Chondrocyte (in vitro differentiated cells): ENCODE measurements at places on chromosomes 6 and 20. TPM values are rescaled to one million over a fixed set of nuclear protein-coding genes. Genes with fewer than 3 reads are reported as not detected.

The EPPIN gene
- not detected in 3 replicates for total RNA-seq

GRCh38 chr6:109503327-109504224 lies 20.6 kb upstream of the ZBTB24 start:
- H3K27me3 ChIP-seq, result peaks cover 13% of the 10 kb centered on the region
- peaks cover 4% of the 10 kb centered on the region for H3K4me1 ChIP-seq
- H3K4me3 ChIP-seq, result no peak overlapping the region
- H3K36me3 ChIP-seq, result no peaks in the 10 kb centered on the region
- DNase-seq, result no peak

- H3K36me3 ChIP-seq, result no peaks in the 10 kb centered on the region
- H3K4me3 ChIP-seq, result no peak overlapping the region
- no peaks in the 10 kb centered on the region for H3K27me3 ChIP-seq
- no peak for DNase-seq
- no peaks in the 10 kb centered on the region for H3K4me1 ChIP-seq
These were observed 64.6 kb upstream of the MCM9 start for GRCh38 chr6:118999494-119000040.

DNA sequence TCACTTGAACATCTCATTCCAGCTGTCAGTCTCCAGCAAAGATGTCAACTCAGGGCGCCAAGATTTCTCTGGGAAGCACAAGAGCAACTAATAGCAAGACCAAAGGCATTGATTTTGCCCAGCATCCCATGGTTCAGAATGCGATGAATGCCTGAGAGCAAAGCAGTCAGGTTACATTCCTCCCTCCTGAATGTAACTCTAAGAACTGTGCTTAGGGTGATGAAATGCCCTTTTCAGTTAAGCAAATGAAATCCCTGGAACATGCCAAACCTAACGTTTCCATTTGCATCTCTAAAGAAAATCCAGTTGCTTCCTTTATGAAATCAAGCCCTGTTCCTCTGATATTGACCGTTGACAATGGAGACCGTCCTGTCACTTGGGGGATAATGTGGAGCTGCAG lies 224.0 kb upstream of the PLN start:
- no peak overlapping the region for H3K27ac ChIP-seq
- peaks cover 12% of the 10 kb centered on the region for H3K4me1 ChIP-seq
- no peak for DNase-seq
- no peak overlapping the region for H3K4me3 ChIP-seq
- H3K27me3 ChIP-seq, result no peaks in the 10 kb centered on the region

DNA sequence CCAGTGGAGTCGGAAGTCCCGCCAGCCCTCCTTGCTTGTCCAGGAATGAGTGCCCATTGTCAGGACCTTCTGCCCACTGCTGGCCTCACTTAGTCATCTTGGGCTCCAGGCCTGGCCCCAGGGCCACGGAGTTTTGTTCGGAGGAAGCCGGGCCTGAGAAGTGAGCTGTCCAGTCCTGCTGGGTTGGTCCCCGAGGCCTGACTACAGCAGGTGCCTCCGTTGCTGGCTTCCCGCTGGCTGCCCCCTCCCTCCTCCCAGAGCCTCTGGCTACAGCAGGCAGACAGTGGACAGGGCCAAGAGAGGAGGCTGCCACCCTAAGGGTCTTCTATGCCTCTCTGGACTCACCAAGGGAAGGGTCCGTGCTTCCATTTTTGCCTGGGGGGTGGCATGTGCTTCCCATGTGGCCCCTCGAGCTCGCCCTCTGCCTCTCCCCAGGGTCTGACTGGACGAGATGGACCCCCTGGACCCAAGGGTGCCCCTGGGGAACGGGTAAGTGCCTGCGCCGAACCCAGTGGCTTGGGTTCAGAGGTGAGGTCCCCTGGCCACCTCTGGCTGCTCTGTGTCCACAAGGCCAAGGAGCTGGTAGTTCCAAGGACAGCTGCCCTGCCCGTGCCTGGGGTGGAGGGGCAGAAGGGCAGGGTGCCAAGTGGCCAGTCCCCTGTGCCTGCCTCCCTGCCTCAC lies 2.8 kb downstream of the COL9A3 start:
- no peak overlapping the region for H3K27ac ChIP-seq
- no peak overlapping the region for H3K4me3 ChIP-seq
- peaks cover 52% of the 10 kb centered on the region for H3K4me1 ChIP-seq
- no peaks in the 10 kb centered on the region for H3K36me3 ChIP-seq

- H3K27ac ChIP-seq, result no peak overlapping the region
- no peaks in the 10 kb centered on the region for H3K27me3 ChIP-seq
- peaks cover 14% of the 10 kb centered on the region for H3K4me1 ChIP-seq
- H3K4me3 ChIP-seq, result no peak overlapping the region
- DNase-seq, result no peak
These were observed 692.0 kb downstream of the DHX35 start for GRCh38 chr20:39654171-39654570.

DNA sequence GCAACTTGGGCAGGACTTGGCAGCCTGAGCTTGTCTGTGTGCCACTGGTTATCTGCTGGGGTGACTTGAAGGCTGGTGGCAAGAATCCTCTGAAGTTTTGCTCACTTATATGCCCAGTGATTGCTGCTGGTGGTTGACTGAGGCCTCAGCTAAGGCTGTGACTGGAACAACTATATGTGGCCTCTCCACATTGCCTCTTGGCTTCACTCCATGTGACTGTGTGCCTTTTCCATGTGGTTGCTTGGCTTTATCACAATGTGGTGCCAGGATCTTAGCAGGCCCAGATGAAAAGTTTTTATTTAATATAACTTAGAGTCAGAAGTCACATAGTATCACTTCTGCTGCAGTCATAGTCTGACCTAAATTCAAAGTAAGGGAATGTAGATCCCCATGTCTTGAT lies 104.5 kb downstream of the ADAT2 start:
- no peak overlapping the region for H3K27ac ChIP-seq
- no peaks in the 10 kb centered on the region for H3K27me3 ChIP-seq
- no peak overlapping the region for H3K4me3 ChIP-seq
- H3K36me3 ChIP-seq, result peaks cover 2% of the 10 kb centered on the region

DNA sequence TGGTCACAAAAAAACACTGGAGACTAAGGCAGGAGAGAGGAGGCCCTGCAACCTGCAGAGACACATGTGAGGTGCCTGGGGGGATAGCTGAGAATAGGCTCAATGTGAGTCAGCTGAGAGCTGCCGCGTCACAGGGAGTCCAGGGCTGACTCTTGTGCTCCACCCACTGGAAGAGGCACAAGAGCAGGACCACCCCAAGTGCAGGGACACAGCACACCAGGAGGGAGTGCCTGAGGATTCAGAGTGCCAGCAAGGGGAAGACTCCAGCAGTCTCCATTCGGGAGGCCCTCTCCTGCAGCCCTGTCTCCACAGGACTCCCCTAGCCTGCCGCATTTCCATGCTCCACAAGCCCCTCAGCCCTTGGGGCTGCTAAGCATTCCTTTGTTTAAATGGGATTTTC lies 105.5 kb downstream of the HUS1B start:
- DNase-seq, result no peak
- no peak overlapping the region for H3K27ac ChIP-seq
- peaks cover 21% of the 10 kb centered on the region for H3K36me3 ChIP-seq
